ENCODE measurements at places on chromosomes 11 and 22. TPM values are rescaled to one million over a fixed set of nuclear protein-coding genes. Genes with fewer than 3 reads are reported as not detected.

DNA sequence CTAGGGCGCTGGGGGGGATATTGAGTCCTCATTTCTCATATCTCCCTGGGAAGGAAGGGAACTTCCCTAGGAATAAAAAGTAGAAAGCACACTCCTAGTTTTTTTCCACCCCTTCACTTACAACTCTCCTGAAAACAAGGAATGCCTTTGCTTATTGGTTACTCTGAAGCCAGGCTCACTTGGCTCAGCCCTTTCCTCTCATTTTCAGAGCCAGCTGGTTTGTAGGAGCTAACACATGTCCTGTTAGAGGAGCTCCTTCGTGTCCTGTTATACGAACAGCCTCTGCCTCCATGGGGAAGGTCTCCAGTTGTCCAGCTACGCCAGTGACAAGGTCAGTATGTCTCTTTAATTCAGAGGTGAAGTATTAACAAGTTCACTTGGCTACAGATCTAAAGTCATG lies 17.6 kb downstream of the ALKBH8 start:
- no peak overlapping the region for H3K27ac ChIP-seq
- H3K27me3 ChIP-seq, result no peaks in the 10 kb centered on the region
- H3K36me3 ChIP-seq, result peaks cover 4% of the 10 kb centered on the region
- DNase-seq, result no peak
- no peak overlapping the region for H3K4me3 ChIP-seq

The SLC22A12 gene
- not detected for total RNA-seq

The CDC42BPG gene
- total RNA-seq, result 12.3 TPM

DNA sequence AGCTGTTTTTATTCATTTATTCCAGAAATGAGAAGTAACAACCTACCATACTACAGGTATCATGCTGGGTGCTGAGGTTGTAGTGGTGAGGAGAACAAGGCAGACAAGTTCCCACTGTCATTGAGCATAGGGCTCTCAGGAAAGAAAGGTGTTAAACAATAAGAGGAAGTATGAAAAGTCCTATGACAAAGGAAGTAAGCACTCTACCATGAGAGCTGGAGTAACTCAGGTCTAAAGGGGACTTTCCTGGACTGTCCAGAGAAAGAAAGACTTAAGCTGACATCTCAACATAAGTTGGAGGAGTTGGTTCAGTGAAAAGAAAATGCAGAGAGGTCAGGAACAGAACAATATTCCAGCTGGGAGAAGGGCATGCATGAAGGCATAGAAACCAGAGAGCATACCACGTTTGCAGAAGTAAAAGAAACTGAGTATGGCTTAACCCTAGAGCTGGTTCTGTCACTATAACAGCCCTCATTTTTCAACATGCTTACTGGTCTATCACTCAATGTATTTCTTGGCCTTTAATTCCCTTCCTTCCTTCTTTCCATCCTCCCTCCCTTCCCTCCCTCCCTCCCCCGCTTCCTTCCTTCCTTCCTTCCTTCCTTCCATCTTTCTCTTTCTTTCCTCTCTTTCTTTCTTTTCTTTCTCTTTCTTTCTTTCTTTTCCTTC lies 137.8 kb upstream of the BDNF start:
- H3K27ac ChIP-seq, result no peak overlapping the region
- no peaks in the 10 kb centered on the region for H3K27me3 ChIP-seq
- DNase-seq, result no peak
- H3K4me3 ChIP-seq, result no peak overlapping the region
- H3K36me3 ChIP-seq, result no peaks in the 10 kb centered on the region

GRCh38 chr11:122046846-122047245 lies 69.2 kb downstream of the BLID start:
- no peak overlapping the region for H3K4me3 ChIP-seq
- no peaks in the 10 kb centered on the region for H3K36me3 ChIP-seq

- no peaks in the 10 kb centered on the region for H3K27me3 ChIP-seq
- no peak overlapping the region for H3K27ac ChIP-seq
- DNase-seq, result no peak
- H3K4me1 ChIP-seq, result peaks cover 6% of the 10 kb centered on the region
- no peaks in the 10 kb centered on the region for H3K36me3 ChIP-seq
Observed at GRCh38 chr11:27934830-27935145, 173.2 kb downstream of the KIF18A start.

GRCh38 chr11:110986016-110986415 lies 259.5 kb upstream of the POU2AF2 start:
- no peak overlapping the region for H3K4me3 ChIP-seq
- no peak overlapping the region for H3K27ac ChIP-seq
- no peak for DNase-seq
- no peaks in the 10 kb centered on the region for H3K4me1 ChIP-seq

DNA sequence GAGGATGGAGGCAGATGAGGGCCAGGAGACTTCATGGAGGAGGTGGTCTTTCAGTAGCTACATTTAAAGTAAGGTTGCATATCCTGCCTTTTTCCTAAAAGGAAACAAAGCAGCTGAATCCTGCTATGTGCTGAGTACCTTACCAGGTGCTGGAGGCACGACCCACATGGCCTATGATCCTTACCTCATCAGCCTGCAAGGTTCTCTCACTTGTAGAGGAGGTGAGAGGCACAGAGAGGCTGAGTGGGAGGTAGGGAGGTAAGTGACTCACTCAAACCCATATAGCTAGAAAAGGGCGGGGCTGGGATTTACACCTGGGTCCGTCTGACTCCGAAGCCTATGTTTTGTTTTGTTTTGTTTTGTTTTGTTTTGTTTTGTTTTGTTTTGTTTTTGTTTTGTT lies 75.8 kb downstream of the BUD13 start:
- H3K27me3 ChIP-seq, result no peaks in the 10 kb centered on the region
- H3K4me3 ChIP-seq, result no peak overlapping the region
- DNase-seq, result no peak
- H3K36me3 ChIP-seq, result no peaks in the 10 kb centered on the region

The PRDM10 gene
- 16.0 TPM for total RNA-seq

DNA sequence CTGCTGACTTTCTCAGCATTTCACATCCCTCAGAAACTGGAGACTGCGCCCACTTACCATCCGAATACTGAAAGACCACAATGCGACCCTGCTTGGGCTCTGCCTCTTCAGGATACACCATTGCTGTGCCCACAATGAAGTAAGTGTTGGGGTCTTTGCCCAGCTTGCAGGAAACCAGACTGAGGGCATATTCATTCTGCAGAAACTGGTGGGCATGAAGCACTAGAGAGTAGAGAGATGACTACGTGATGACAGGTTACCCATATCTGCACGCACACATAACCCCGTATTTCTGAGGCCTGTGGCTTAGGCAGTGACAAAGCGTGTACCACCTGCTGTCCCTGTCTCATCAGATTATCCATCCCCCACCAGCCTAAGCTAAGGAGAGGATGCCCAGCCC lies 14.6 kb upstream of the VWCE start:
- DNase-seq, result no peak
- H3K27ac ChIP-seq, result no peak overlapping the region
- no peak overlapping the region for H3K4me3 ChIP-seq
- H3K36me3 ChIP-seq, result peaks cover 90% of the 10 kb centered on the region
- no peaks in the 10 kb centered on the region for H3K4me1 ChIP-seq
- H3K27me3 ChIP-seq, result no peaks in the 10 kb centered on the region
